ENCODE measurements at places on chromosomes 2 and 18.

- DNase-seq, result no peak
Observed at GRCh38 chr2:205860181-205860580, 177.9 kb downstream of the NRP2 start.

DNA sequence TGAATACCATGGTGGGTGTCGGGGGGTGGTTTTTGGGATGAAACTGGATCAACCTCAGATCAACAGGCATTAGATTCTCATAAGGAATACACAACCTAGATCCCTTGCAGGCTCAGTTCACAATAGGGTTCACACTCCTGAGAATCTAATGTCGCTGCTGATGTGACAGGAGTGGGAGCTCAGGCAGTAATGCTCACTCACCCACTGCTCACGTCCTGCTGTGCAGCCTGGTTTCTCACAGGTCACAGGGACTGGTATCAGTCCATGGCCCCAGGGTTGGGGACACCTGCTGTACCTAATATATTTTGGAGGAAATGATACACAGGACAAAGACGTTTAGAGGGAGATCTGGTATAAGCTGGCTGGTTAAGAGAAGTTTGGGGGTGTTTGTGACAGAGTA lies 338.8 kb downstream of the PLCL1 start:
- no peak for DNase-seq

DNA sequence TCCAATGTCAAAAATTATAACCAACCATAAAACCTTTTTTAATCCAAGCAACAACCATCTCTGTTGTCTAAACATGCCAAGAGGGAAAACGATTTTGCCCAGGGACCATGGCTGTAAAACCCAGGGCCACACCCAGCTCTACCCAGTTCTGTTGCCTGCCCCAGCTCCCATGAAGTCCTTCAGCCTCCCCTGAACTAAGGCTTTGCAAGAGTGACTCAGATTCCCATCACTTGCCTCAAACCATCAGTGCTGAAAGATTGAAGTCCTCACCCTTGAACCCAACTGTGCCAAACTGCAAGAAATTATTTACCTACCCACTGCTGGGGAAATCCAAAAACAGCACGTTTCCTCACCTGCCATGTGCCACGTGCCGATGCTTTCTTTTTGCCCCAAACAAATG lies 102.5 kb downstream of the TFCP2L1 start:
- no peak for DNase-seq

GRCh38 chr2:136844546-136844945 lies 79.2 kb downstream of the THSD7B start:
- no peak for DNase-seq
